ENCODE measurements at places on chromosomes 16 and 17. TPM values are rescaled to one million over a fixed set of nuclear protein-coding genes. Genes with fewer than 3 reads are reported as not detected.

Gene GPR139
- not detected for total RNA-seq

Gene SSH2
- total RNA-seq, result 34.8 TPM

DNA sequence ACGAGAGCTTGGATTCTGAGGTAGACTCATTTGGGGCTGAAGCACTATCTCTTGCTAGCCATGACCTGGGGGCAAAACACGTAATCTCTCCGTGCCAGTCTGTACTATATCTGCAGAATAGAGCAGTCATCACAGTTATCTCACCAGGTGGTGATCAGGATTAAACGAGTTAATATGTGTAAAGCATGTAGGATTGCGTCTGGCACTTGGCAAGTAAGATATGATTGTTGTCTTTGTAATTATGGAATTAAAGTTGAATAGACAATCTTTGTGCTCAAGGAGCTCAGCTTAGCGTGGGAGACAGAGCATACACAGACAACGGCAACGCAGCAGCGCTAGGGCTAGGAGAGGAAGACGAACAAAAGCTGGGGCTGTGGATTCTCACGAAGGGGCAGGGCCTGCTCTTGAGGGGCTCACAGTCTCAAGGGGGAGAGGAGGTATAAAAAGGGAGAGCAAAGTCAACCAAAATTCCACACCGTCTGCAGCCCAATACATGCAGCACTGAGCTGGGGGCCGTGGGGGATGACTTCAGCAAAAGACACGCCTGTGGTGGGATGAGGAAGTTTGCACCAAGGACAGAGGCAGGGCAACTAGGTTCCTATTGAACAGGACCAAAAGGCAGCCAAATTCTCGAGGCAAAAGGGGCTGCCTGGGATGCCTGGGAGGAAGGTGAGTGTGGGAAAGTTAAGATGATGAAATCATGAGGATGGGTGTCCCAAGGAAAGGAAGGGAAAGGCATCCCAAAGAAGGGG lies 68.6 kb downstream of the SDK2 start:
- DNase-seq, result no peak

DNA sequence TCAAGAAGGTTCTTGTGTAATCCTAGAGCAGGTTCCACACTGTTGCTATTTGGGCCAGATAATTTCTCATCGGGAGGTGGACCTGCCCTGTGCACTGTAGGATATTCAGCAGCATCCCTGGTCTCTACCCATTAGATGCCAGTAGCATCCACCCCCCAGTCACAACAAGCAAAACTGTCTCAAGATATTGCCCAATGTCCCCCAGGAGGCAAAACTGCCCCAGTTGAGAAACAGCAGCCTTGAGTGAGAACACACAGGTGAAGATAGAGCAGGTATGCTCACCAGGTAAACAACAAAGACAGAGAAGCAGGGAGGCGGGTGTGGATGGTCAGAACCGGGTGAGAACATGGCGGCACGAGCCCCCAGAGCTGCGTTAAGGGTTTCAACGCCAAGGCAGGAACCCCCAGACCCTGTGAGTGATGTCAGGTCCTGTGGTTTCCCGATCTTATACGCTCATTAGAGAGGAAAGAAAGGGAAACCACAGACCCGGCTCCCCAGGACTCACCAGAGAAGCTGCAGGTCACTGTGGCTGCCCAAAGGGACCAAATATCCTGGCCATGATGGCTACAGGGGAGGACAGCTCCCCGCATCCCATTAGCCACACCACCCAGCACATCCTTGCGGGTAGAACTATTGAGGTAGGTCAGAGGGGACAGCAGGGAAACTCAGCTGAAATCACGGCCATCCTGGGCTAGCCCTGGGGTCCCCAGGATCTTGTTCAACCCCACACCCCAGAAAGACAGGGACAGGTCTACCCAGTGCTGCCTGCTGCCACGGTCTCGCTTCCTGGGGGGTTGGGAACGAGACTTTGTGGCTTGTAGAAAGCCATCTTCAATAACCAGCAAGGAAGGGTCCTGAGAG lies 21.2 kb downstream of the CDC42EP4 start:
- peak; percentile 67 for DNase-seq

- no peak for DNase-seq
These were observed 46.6 kb upstream of the METRNL start for GRCh38 chr17:83032781-83033180.

DNA sequence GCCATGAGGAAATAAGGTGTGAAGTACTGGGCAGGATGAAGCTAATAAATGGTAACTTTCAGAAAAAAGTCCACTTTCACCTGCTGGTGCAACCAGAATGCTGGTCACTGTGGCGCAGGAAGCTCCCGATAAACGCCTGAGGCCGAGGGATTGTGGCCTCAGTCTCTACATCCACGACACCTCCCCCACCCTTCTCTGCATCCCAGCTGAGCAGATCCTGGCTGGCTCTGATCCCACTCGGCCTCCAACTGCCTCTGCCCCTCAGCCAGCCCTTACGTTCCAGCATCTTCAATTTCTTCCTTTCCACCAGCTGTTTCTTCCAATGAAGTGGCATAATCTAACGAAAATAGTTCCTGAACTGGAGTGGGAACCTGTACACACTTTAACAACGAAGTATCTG lies 49.5 kb downstream of the COX4I1 start:
- no peak for DNase-seq

GRCh38 chr16:6066652-6067051 lies 969.1 kb upstream of the EEF2KMT start:
- DNase-seq, result no peak

DNA sequence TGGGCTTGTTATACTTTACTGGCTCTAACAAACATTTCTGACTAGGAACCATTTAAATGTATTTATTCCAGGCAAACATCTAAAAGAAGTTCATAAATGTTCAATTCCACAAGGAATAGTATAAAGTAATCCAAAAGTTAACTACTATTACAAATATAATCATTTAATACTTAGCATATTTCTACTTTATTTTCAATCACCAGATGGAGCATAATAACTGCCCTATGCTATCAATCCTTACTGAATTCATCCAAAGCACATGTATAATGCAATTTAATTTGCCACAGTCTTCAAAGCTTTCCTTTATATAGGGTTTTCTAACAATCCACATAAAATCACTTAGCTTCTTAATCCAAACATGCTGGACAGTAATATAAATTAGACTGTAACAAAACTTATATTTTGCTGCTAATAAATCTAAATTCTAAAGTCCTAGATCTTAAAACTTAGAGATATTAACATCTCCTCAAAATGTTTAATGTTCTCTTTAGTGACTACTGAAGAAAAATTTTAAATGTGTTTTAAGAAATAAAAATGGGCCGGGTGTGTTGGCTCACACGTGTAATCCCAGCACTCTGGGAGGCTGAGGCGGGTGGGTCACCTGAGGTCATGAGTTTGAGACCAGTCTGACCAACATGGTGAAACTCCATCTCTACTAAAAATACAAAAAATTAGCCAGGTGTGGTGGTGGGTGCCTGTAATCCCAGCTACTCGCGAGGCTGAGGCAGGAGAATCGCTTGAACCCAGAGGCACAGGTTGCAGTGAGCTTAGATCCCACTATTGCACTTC lies 5.9 kb downstream of the MEIOB start:
- no peak for DNase-seq

- no peak for DNase-seq
These were observed 286.1 kb upstream of the PMFBP1 start for GRCh38 chr16:72458035-72458434.

DNA sequence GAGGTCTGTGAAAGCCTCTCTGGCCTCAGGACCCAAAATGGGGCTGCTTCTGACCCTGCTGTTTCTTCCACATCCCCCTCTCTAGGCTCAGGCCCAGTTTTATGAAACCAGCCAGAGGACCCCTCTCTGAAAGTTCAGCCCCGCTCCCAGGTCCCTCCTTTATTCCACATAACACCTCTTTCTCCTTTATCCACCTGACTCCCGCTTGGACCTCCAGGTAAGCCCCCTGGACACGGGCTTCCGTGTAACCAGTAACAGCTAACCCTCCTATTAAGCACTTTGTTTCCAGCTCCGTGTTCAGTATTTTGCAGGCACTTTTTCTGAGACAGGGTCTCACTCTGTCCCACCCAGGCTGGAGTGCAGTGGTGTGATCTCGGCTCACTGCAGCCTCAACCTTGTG lies 37.4 kb downstream of the PSME3IP1 start:
- no peak for DNase-seq

DNA sequence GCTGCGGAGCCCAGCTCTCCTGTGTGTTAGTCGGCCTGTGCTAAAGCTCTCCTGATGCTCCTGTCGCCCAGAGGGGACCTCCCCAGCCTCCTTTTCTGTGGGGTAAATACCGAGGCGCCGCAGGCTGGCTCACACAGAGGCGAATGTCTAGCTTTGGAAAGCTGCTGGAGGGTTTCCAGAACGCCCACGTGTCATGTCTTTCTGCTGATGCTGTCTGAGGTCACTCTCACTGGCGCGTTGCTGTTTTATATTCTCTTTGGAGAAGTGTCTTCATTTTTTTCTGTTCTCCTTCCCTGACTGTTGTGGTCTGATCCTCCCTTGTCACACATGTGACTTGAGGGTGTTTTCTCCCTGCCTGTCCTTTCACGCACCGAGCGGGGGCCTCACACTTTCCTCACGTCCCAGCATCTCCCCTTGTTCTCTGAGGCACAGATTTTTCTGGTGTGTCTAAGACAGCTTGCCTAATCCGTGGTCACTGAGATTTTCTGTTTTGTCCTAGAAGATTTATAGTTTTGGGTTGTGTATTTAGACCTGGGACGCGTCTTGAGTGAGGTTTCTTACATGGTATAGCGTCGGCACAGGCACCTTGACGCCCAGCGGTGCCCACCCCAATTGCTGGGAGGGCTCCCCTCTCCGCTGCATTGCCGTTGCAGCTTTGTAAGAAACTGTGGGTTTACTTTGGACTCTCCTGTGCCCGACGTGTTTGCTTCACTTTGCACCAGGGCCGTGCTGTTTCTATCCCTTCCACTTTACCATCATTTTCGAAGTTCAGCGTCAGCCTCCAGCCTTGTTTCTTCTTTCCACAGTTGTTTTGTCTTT lies 92.1 kb upstream of the ZNF750 start:
- DNase-seq, result no peak

DNA sequence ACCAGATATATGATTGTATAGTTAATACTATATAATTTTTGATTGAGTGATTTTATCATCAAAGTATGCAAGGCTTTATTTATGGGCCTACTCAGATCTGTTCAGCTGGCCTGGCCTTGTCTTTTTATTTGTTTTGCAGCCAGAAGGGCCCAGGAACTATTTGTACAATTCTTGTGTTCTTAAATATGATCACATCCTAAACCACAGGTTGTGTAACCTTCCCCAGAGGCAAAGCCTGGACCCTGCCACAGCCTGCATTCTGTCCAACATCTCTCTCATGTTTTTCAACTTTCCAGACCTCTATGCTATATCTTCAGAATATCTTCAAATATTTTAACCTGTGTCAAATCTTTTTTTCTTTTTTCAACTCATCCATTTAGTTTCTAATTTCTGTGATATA lies 410.4 kb upstream of the MON1B start:
- DNase-seq, result no peak

GRCh38 chr17:31371511-31372097 lies 19.9 kb upstream of the RAB11FIP4 start:
- peak; percentile 69 for DNase-seq

DNA sequence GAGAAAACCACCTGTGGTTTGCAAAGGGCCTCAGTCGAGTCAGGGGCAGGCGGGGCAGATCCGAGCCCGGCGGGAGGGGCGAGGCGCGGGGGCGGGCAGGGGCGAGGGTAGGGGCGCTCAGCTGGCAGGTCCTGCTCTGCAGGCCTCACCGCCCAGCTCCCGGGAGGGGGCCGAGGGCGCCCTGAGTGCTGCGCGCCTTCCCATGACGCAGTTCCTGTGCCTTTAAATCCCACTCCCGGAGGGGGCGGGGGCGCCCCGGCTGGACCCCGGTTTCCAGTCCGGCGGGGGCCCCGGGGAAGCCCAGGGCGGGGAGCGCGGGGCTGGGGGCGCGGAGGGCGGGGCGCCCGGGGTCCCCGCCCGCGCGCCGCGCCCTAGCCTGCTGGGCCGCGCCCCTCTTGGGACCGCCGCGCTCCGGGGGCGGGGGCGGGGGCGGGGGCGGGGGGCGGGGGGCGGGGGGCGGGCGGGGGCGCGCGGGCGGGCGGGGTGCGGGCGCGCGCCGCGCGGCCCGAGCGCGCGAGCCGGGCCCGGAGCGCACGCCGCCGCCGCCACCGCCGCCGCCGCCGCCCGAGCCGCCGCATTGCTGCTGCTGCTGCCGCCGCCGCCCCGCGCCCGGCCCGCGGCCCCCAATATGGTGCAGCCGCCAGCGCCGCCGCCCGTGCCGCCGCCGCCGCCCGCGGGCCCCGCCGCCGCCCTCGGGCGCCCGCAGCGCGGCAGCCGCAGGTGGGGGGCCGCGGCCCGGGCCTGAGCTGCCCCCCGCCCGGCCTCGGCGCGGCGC lies at the start of gene JPH3:
JPH3 (plus strand) TSS at position 508 of the 775 bp plus-strand sequence. CDS start 639 bp downstream, outside the sequence.
- DNase-seq, result no peak

GRCh38 chr17:55601874-55602364 lies 90.7 kb upstream of the SMIM36 start:
- DNase-seq, result peak; percentile 19

DNA sequence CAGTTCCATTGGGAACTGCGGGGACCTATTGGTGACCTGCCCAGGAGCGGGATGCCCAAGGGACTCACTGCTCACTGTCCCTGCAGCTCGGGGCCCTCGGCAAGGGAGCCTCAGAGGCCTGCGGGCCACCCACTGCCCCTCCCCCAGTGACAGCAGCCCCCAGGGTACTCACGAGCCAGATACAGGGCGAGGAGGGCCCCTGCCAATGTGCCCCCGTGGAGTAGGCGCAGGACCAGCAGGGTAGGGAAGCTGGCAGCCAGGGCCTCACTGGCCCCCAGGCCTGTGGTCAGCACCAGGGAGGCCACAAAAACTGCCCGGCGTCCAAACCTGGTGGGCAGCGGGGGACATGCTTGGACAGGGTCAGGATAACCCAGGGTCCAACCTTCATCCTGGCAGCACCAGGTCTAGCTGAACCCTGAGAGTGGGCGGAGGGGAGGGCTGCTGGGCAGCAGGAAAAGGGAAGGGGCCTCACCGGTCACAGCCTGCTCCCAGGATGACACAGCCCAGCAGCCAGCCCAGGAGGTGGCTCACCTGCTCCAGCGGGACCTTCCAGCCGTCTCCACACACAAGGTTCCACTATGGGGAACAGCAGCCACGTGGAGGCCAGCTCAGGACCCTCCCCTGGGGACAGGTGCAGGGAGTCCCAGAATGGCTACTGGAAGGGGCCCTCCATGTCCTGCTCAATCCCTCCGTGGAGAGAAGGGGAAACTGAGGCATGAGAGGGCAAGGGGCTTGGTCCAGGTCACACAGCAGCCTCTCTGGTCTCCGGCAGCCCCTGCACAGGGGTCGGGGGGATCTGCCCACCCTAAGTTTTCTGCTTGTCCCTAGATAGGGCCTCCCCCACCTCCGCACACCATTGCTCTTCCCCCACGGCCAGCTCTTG lies 855 bp downstream of the SLC22A31 start:
- peak; percentile 63 for DNase-seq
